Renal cortical epithelial cell (primary cell): ENCODE measurements at places on chromosomes 2 and 18. TPM values are rescaled to one million over a fixed set of nuclear protein-coding genes. Genes with fewer than 3 reads are reported as not detected.

Gene UGT1A10
- total RNA-seq: not detected in 2 replicates

GRCh38 chr2:199627417-199627816 is 169.7 kb upstream of the SATB2 start:
- no peak for DNase-seq

DNA sequence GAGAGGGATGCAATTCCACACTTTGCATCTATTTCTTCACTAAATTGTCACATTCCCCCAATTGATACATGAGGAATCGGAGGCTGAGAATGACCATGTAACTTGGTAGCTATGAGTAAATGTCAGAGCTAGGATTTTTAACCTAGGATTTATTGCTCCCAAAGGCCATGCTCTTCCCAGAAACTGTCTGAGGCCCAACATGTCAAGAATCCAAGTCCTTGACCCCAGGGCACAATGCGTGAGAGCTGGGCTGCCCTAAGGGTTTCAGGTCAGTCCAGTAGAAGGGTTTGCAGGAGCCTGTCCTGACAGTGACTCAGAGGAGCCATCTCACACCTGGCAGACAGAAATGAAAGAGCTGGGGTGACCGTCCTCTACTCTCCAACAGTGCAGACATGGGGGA is 30.3 kb downstream of the LRRC30 start:
- DNase-seq: no peak

DNA sequence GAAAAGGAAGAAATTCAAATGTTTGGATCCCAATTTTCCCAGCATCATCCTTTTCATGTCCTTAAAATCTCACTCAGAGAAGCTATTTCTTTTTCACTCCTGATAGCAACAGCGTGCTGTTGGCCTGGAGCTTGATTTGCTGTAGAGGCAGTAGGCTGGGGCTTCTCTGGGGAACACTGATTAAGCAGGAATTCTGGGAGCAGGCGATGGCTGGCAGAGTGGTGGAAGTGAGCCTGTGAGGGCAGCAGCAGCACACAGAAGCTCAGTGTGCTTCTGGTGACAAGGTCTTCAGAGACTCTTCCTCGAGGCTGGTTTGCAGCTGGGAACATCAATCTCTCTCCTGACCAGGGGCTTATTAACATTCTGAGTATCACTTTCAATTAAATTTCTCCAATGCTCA is 284.6 kb downstream of the DPP10 start:
- no peak for DNase-seq

Gene MBP
- 28.8 and 34.0 TPM in 2 replicates for total RNA-seq

DNA sequence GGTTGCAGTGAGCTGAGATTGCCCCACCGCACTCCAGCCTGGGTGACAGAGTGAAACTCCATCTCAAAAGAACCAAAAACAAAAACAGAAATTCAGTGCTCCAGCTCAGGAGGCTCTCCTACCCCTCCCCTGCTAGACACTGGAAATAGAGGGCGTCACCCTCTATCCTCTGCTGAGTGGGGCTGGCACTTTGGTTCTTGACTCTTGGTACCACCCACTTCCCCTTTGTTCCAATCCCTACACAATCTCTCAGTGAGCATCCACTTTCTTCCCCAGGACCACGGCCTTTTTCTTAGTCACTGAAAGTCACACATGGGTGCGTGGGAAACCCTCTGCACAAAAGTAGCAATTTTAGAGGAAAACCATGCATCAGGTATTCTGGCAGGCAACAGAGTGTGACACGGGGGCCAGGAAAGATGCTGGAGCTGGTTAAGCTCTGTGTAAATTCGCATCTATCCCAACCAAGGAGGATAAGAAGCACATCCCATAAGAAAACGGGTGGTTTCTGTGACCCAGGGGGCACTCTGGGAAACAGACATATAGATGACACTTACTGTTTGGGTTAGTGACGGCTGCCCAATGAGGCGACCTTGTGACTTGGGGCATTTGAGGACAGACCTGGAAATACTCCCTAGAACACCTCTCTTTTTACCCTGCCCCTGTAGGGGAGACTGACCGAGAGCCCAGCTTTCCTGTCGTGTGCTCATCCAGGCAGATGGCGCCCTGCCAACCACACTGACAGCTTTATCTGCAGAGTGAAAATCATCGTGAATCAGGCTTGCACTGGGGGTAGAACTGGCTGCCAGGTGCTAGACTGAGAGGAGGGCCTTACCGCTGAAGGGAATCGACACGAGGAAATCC is 7.7 kb downstream of the HJURP start:
- DNase-seq: no peak

GRCh38 chr2:181005326-181005655 is 24.9 kb downstream of the UBE2E3 start:
- DNase-seq: no peak

DNA sequence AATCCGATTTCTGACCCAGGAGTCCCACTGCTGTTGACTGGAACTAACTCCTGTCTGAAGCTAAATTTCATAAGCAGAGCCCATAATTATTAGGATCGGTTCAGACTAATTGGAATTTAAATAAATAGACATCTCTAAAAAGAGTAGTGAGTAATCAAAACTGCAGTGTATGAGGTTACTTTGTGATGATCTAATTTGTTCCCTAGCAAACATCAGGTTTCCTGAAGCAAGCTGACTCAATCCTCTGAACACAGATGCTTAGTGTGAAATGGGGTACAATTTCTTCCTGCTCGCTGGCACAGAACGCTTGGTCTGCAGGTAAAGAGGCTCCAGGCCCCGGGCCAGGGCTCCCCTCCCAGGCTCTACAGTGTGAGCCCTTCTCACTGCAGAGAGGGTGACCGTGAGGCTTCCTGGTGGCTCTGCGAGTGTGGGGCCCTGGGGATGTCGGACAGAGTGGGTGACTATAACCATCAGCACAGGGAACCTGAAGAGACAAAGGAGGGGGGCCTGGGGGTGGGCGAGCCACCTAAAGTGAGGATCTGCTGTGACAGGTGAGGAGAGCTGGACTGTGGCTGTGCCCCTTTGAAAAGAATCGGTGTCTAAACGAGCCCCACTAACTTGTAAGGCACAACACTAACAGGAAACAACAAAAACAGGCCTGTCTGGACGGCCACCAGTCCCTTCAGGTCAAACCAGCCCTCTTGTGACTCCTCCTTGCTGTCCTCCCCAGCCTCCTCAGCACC is 20.2 kb downstream of the CHST10 start:
- peak; percentile 10 for DNase-seq

- DNase-seq: peak; percentile 7
These were observed 1029.1 kb upstream of the KLHL29 start for GRCh38 chr2:22355816-22356433.

Gene NEB
- under 0.01 and 1.2 TPM in 2 replicates for total RNA-seq

- DNase-seq: no peak
These were observed 6.6 kb downstream of the CAPN10 start for GRCh38 chr2:240593026-240593702.

DNA sequence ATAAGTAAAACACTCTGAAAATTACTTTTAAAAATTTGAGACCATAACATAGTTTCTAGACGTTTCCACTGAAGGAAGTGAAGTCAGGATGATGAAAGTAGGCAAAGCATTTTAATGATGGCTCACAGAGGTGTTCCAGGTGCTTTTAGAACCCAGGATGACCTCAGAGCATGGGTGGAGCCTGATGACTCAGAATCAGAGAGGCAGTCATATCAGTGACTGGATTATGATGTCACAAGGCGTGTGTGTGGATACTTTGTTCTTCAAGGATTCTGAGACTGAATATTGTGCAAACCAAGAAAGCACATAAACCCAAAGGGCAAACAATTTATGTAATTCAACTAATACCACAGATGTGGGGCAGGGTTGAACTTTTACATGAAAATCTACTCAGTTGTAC is 208.0 kb upstream of the FBXO11 start:
- DNase-seq: peak; percentile 84

Gene HOXD12
- not detected in 2 replicates for total RNA-seq

GRCh38 chr18:59056706-59057492 is 82.8 kb upstream of the SEC11C start:
- peak; percentile 64 for DNase-seq

DNA sequence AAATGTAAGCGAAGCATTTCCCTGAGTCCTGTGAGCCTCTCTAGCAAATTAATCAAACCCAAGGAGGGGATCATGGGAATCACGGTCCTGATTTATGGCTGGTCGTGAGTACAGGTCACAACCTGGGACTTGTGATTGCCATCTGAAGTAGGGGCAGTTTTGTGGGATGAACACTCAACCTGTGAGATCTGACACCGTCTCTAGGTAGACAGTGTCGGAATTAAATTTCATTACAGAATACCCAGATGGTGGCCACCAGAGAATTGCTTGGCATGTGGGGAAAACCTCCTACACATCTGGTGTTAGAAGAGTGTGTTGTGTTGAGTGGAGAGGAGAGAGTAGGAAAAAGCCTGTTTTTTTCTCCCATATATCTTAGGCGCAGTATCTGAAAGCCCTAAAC is 12.5 kb downstream of the CAPN14 start:
- no peak for DNase-seq

GRCh38 chr2:98387478-98387877 is 41.2 kb downstream of the CNGA3 start:
- DNase-seq: no peak

Gene CFAP65
- total RNA-seq: 0.65 TPM in 1 of 2 replicates, not detected in the other

GRCh38 chr2:199842631-199843395 is 8.2 kb downstream of the FTCDNL1 start:
- no peak for DNase-seq

Gene FMNL2
- total RNA-seq: 59.0 and 69.7 TPM in 2 replicates
